HepG2 (cell line): ENCODE measurements at places on chromosomes 11 and 22.

- DNase-seq: no peak
- H3K27ac ChIP-seq: no peak overlapping the region
- no peaks in the 10 kb centered on the region for H3K36me3 ChIP-seq
- no peak overlapping the region for H3K4me3 ChIP-seq
These were observed 57.1 kb downstream of the ST14 start for GRCh38 chr11:130216591-130217132.

DNA sequence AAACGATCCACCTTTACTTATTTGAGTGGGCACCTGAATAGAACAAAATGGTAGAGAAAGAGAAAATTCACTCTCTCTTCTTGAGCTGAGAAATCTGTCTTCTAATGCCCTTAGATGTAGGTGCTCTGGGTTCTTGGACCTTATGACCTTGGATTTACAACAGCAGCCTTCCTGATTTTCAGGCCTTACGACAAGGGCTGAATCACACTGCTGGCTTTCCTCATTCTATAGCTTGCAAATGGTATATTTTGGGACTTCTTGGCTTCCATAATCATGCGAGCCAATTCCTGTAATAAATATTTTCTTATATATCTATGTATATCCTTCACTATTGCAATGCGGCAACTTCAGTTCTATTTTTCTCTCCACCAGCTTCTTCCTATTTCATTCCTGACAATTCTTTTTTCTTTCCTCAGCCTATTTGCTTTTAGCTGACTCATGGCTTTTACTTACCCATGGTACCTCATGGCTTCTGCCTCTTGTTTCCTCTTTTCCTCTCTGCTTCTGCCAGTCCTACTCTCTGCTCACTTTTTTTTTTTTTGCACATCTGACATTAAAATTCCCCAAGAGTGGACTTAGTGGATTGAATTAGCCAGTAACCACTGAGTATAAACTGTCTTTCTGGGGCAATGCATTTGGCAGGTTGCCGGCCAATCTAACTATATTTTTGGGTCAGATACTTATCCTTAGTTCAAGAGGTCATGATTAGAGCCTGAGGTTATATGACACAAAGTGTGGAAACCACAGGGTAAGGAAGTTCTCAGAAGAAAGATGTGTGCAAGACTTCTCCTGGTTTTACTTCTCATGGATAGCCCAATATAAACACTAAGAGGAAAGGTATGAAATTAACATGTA lies 359.5 kb downstream of the TMEM135 start:
- H3K4me3 ChIP-seq: no peak overlapping the region
- no peaks in the 10 kb centered on the region for H3K27me3 ChIP-seq
- no peaks in the 10 kb centered on the region for H3K36me3 ChIP-seq
- DNase-seq: no peak

- DNase-seq: peak; percentile 93
- H3K27me3 ChIP-seq: no peaks in the 10 kb centered on the region
- H3K36me3 ChIP-seq: no peaks in the 10 kb centered on the region
- peak overlapping the region; percentile 62 for H3K27ac ChIP-seq
- H3K4me3 ChIP-seq: peak overlapping the region; percentile 51; the same call in 1 of the 2 replicates
These were observed 36.6 kb downstream of the APOL3 start for GRCh38 chr22:36123673-36124630.

GRCh38 chr11:64916040-64916774 lies 802 bp downstream of the ATG2A start:
- DNase-seq: peak; percentile 55
- peaks cover 23% of the 10 kb centered on the region for H3K36me3 ChIP-seq
- H3K27ac ChIP-seq: peak overlapping the region; percentile 63
- peak overlapping the region; percentile 93 for H3K4me3 ChIP-seq
- H3K27me3 ChIP-seq: no peaks in the 10 kb centered on the region

GRCh38 chr11:115910379-115910778 lies 406.2 kb upstream of the CADM1 start:
- H3K36me3 ChIP-seq: no peaks in the 10 kb centered on the region
- DNase-seq: no peak
- H3K27me3 ChIP-seq: peaks cover 27% of the 10 kb centered on the region; the same call in 2 of the 3 replicates
- H3K27ac ChIP-seq: no peak overlapping the region

GRCh38 chr11:44824300-44824704 lies 97.5 kb downstream of the TSPAN18 start:
- no peak overlapping the region for H3K4me3 ChIP-seq
- H3K27ac ChIP-seq: no peak overlapping the region
- DNase-seq: peak; percentile 52
- H3K27me3 ChIP-seq: peaks cover 4% of the 10 kb centered on the region; the same call in 1 of the 3 replicates
- no peaks in the 10 kb centered on the region for H3K36me3 ChIP-seq

DNA sequence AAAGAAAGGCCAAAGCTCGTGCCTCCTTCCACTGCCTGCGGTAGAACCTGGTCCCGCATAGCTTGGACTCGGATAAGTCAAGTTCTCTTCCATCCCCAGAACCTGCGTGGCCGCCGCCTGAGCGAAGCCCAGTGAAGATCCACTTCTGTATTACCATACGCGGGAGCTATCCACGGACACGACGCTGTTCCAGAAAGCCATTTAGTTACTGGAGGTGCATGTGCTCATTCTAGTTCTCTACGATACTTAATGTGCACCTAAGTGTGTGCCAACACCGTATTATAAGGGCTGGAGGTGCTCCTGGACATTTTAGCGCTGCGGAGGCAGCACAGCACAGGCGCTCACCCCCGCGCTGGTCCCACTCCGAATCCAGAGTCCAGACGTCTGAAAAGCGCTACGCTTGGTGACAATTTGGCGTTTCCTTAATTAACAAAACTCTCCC lies 1.4 kb downstream of the WT1 start:
- H3K4me1 ChIP-seq: 0 out of 2 replicates have a peak, but pooled peaks cover 7% of the 10 kb centered on the region
- peaks cover 12% of the 10 kb centered on the region for H3K27me3 ChIP-seq
- H3K27ac ChIP-seq: no peak overlapping the region
- peak overlapping the region; percentile 68; the same call in 1 of the 2 replicates for H3K4me3 ChIP-seq

DNA sequence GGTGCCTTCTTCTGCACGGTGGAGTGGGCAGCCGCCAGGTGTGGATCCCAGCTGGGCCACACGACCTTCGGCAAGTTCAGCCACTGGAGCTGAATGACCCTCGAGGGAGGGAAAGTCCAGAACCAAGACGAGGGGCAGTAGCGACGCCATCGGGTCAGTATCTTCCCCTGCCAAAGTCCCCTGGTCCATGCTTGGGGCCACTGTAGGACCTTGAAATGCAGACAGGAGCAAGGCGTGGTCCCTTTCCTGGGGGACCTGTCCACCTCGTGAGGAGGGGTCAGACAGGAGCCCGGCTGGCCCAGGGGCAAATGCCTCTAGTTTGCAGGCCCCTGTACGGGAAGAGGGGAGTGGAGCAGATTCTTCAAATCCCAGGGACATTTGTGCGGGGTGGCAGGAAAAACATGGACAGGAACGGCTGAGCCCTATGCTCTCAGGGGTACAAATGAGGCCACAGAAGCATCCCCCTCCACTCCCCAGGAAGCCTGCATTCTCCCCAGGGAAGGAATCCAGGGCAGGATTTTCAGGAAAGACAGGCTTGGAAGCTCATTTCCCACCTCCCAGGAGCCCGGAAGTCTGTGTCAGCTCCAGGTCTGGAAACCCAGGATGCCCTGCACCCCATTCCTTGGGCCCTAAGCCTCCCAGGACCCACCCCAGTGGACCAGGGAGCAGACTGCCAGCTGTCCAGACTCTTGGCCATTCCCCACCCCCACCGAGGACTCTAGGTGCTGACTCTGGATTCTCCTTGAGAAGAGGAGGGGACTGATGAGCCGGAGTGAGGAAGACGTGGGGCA lies 6.6 kb downstream of the SHANK2 start:
- DNase-seq: no peak
- no peaks in the 10 kb centered on the region; the same call in 2 of the 3 replicates for H3K27me3 ChIP-seq
- H3K27ac ChIP-seq: no peak overlapping the region
- H3K4me1 ChIP-seq: peaks cover 92% of the 10 kb centered on the region
- peaks cover 26% of the 10 kb centered on the region; the same call in 2 of the 3 replicates for H3K36me3 ChIP-seq
- H3K4me3 ChIP-seq: no peak overlapping the region

GRCh38 chr11:72831521-72832300 lies 17.5 kb downstream of the ATG16L2 start:
- peaks cover 18% of the 10 kb centered on the region for H3K4me1 ChIP-seq
- H3K36me3 ChIP-seq: peaks cover 9% of the 10 kb centered on the region
- no peak overlapping the region for H3K27ac ChIP-seq
- no peak overlapping the region for H3K4me3 ChIP-seq
- DNase-seq: peak; percentile 63

GRCh38 chr11:94814272-94814976 lies 46.3 kb downstream of the AMOTL1 start:
- no peak overlapping the region for H3K27ac ChIP-seq
- no peak for DNase-seq
- H3K36me3 ChIP-seq: no peaks in the 10 kb centered on the region
- no peak overlapping the region for H3K4me3 ChIP-seq
- H3K4me1 ChIP-seq: no peaks in the 10 kb centered on the region

GRCh38 chr11:126929179-126930061 lies 71.2 kb downstream of the KIRREL3 start:
- no peaks in the 10 kb centered on the region for H3K36me3 ChIP-seq
- no peaks in the 10 kb centered on the region for H3K4me1 ChIP-seq
- H3K27me3 ChIP-seq: peaks cover 11% of the 10 kb centered on the region; the same call in 1 of the 3 replicates
- DNase-seq: no peak
- no peak overlapping the region for H3K4me3 ChIP-seq

DNA sequence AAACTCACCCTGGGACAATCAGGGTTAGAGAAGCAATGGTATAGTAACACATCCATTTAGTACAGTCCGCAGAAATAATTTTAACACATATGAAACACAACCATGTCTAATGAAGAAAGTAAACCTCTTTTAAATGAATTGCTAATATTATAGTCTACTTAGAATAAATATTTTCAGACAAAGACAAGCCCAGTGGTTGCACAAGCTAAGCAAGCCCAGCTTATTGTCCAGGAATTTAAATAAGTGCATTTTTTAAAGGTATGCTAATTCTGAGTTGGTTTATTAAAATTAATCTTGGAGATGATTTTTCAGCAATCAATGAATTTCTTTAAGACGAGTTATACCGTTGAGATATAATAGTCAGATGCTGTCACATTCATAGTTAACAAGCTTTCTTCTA lies 118.8 kb upstream of the BLID start:
- H3K36me3 ChIP-seq: no peaks in the 10 kb centered on the region
- no peak overlapping the region for H3K4me3 ChIP-seq
- DNase-seq: no peak
- peaks cover 7% of the 10 kb centered on the region for H3K4me1 ChIP-seq
- H3K27me3 ChIP-seq: no peaks in the 10 kb centered on the region; the same call in 1 of the 2 replicates

GRCh38 chr11:41309111-41309522 lies 150.3 kb downstream of the LRRC4C start:
- H3K4me3 ChIP-seq: no peak overlapping the region
- H3K36me3 ChIP-seq: no peaks in the 10 kb centered on the region
- no peak for DNase-seq

- no peak overlapping the region for H3K4me3 ChIP-seq
- no peak overlapping the region for H3K27ac ChIP-seq
- DNase-seq: peak; percentile 63
- no peaks in the 10 kb centered on the region for H3K36me3 ChIP-seq
- peaks cover 28% of the 10 kb centered on the region for H3K4me1 ChIP-seq
These were observed 455.8 kb downstream of the MIAT start for GRCh38 chr22:27113211-27113635.

GRCh38 chr11:88520391-88520790 lies 182.9 kb upstream of the CTSC start:
- H3K4me3 ChIP-seq: no peak overlapping the region
- H3K27ac ChIP-seq: no peak overlapping the region
- no peaks in the 10 kb centered on the region for H3K4me1 ChIP-seq
- no peaks in the 10 kb centered on the region for H3K36me3 ChIP-seq
- no peaks in the 10 kb centered on the region for H3K27me3 ChIP-seq

DNA sequence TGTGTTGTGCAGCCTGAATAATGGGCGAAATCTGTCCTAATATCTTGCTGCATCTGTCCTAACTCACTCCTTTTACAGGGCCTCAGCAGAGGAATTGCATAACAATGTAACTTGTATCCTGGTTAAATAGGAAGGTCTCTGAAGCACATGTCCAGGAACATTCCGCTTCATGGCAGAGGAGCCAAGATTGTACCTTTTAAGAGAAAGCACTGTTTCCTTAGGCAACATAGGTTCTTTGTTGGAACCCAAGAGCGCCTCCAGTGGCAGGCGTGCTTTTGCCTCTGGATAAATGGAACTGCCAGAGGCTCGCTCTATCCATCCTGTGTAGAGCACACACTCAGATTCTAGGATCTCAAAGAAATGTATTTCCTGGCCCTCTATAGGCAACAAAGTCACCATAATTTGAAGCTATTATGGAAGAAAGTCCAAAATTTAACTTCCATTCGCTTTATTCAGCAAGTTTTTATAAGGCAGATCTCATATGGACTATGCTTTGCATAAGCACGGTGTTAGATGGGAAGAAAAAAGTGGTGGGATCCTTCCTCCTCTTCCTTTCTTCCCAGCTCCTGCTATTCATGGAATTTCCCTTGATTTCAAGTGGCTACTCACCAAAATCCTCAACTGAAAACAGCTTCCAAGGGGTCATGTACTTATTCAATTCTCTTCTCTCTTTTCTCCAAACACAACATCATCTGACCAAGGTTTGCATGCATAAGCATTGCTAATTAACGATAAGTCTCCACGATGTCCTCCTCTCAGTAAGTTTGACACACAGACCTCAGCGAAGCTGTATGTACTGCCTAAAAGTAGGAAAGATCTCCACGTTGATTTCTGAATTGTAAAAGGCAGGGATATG lies at the start of gene BLID:
BLID (minus strand) TSS at position 692 of the 856 bp plus-strand sequence; CDS start at position 399, 293 bp downstream.
- peak; percentile 7 for DNase-seq
- H3K27ac ChIP-seq: no peak within 1 kb of the TSS
- H3K4me1 ChIP-seq: no peaks in the 10 kb centered on the region

- peaks cover 40% of the 10 kb centered on the region for H3K4me1 ChIP-seq
- peaks cover 34% of the 10 kb centered on the region; the same call in 2 of the 3 replicates for H3K27me3 ChIP-seq
- H3K36me3 ChIP-seq: no peaks in the 10 kb centered on the region
- H3K4me3 ChIP-seq: no peak overlapping the region
These were observed 65.1 kb upstream of the PPARA start for GRCh38 chr22:46084943-46085827.
